ENCODE measurements at places on chromosomes 4 and X.

DNA sequence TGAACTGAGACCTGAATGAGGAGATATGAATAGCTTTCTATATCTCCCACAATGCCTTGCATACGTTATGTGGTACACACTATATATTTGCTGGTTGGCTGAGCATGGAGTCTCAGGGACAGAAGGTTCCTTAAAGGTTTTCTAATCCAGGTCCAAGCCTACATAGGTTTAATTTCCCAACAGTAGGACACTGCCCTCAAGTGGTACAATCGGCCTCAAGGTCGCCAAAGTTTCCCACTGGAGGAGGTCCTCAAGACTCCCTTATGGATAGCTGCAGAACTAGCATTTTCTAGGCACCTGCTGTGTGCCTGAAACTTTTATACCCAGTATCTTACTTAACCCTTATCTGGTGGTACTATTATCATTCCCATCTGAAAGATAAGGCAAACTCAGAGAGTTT, 21.0 kb upstream of the EFNB1 start:
- no peak for DNase-seq

DNA sequence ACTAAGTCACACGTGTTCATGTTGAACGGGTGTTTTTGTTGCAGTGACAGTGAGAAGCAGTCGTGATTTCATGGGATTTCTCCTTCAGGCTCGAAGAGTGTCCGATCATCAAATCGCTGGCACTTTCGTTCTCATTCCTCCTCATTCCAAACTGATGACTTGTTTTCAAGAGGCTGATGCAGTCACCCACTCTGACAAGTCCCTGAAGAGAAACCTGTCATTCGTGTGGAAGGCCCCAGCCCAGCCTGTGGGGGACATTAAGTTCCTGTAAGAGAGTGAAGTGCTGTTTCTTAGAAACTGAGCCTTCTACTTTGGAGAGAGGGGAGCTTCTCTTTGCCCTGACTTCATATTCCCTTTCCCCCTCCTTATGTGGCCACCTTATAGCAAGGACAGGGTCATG, 8.0 kb downstream of the REELD1 start:
- DNase-seq, result no peak

GRCh38 chr4:168712316-168712890, 215.6 kb downstream of the PALLD start:
- no peak for DNase-seq

GRCh38 chr4:158781963-158782362, 13.1 kb downstream of the FNIP2 start:
- no peak for DNase-seq

GRCh38 chr4:78720204-78720603, 55.9 kb upstream of the BMP2K start:
- DNase-seq, result no peak

- no peak for DNase-seq
Observed at GRCh38 chrX:108439961-108440696, 491 bp downstream of the COL4A5 start.

- DNase-seq, result no peak
Observed at GRCh38 chr4:121243485-121243884, 79.4 kb upstream of the TNIP3 start.

- DNase-seq, result no peak
Observed at GRCh38 chr4:104395168-104395614, 99.5 kb downstream of the CXXC4 start.

GRCh38 chr4:8645753-8646124, 53.2 kb downstream of the CPZ start:
- DNase-seq, result no peak

GRCh38 chr4:145589916-145590702, 29.1 kb upstream of the MMAA start:
- no peak for DNase-seq

GRCh38 chr4:163221467-163221866, 54.8 kb upstream of the NAF1 start:
- DNase-seq, result no peak

DNA sequence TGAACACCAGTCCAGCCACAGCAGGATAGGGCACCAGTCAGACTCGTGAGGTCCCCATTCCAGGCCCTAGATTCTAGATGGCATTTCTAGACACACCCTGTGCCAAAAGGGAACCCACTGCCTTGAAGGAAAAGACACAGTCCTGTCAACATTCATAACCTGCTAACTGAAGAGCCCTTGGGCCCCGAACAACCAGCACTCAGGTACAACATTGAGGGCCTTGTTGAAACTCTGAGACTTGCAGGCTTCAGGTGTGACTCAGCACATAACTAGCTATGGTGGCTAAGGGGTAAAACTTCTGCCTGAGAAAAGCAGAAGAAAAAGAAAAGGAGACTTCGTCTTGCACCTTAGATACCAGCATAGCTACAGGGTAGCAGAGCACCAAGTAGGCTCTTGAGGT, 252.9 kb upstream of the GRID2 start:
- no peak for DNase-seq

- no peak for DNase-seq
Observed at GRCh38 chr4:98793658-98794057, 135.2 kb upstream of the TSPAN5 start.

GRCh38 chrX:37998586-37999262, 7.6 kb upstream of the SYTL5 start:
- DNase-seq, result no peak

- no peak for DNase-seq
Observed at GRCh38 chrX:31392513-31392912, 320.7 kb upstream of the FTHL17 start.
